Peyer's patch (tissue), 4 donors: ENCODE measurements at places on chromosomes 12 and 14. TPM values are rescaled to one million over a fixed set of nuclear protein-coding genes. Genes with fewer than 3 reads are reported as not detected.
A peak's percentile ranks its signal among the peaks of the same experiment; 100 is the strongest.

DNA sequence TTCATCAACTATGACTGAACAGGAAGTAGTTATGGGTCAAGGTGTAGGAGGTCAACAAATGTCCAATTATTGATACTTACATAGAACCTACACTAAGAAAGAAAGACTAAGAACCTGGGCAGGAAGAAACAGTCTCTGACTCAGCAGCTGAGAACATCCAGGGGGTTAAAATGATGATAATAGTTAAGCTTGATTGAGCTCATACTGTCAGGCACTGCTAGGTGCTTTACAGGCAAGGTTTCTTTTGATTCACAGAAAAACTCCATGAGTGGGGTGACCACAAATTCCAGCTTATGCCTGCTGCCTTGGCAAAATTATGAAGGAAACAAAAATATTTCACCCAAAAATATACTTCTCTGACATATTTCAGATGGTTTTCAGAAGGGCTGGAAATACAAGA lies 75.0 kb downstream of the ACADS start:
- no peaks in the 10 kb centered on the region for H3K36me3 ChIP-seq
- H3K27ac ChIP-seq, result no peak overlapping the region
- no peaks in the 10 kb centered on the region for H3K4me1 ChIP-seq
- H3K27me3 ChIP-seq, result no peaks in the 10 kb centered on the region
- no peak for DNase-seq

DNA sequence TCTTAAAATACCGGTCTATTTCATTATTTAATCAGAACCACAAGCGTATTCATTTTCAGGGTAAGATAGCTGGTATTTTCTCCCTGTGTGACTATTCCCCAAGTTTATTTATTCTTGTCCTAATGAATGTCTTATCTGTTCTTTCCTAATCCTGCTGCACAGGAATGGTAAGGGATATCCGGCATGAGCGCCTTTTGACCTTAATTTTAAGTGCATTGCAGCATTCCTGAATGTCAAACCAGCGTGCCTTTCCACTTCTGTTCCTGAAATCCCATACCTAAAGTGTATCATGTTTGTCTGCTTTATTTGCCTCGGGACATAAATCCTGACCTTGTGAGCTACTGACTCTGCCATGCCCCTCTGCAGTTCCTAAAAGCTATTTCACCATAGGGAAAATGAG lies 1713.2 kb upstream of the FLRT2 start:
- no peak for DNase-seq
- no peak overlapping the region for H3K27ac ChIP-seq

The HRK gene
- total RNA-seq, result not detected

- H3K4me1 ChIP-seq, result no peaks in the 10 kb centered on the region
- H3K27ac ChIP-seq, result no peak overlapping the region
- no peak overlapping the region for H3K4me3 ChIP-seq
- no peaks in the 10 kb centered on the region for H3K27me3 ChIP-seq
- no peaks in the 10 kb centered on the region for H3K36me3 ChIP-seq
- no peak for DNase-seq
These were observed 147.0 kb upstream of the FRMD6 start for GRCh38 chr14:51504669-51505068.

GRCh38 chr14:103316721-103317121 lies 17.3 kb upstream of the EIF5 start:
- peak; percentile 40 for DNase-seq
- H3K4me3 ChIP-seq, result no peak overlapping the region
- no peaks in the 10 kb centered on the region for H3K4me1 ChIP-seq
- H3K36me3 ChIP-seq, result no peaks in the 10 kb centered on the region

The DHH gene
- not detected for total RNA-seq

DNA sequence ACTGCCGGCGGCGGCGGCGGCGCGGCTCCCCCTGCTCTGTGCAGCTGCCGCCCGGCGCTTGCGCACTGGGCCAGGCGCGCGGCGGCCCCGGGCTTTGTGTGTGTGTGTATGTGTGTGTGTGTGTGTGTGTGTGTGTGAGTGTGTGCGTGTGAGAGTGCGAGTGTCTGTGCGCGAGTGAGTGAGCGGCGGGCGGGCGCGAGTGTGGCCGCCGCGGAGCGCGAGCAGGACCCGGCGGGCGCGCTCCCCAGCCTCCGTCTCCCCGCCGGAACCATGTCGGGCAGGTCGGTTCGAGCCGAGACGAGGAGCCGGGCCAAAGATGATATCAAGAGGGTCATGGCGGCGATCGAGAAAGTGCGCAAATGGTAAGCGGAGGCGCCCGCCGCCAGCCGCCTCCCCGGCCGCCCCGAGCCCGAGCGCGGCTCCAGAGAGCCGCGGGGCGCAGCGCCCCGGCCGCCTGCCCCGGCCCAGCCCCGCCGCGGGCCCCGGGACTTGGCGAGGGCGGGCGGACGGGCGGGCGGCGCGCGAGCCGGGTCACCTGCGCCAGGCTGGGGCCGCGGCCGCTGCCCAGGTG lies at the start of gene BCL7A:
BCL7A (plus strand) TSS at position 63 of the 571 bp plus-strand sequence; CDS start at position 271, 208 bp downstream.
- peak; percentile 67 for DNase-seq
- H3K4me3 ChIP-seq, result peak within 1 kb of the TSS; percentile 72
- peaks cover 24% of the 10 kb centered on the region for H3K4me1 ChIP-seq
- H3K27ac ChIP-seq, result peak within 1 kb of the TSS; percentile 77
- H3K27me3 ChIP-seq, result no peaks in the 10 kb centered on the region
- no peaks in the 10 kb centered on the region for H3K36me3 ChIP-seq

DNA sequence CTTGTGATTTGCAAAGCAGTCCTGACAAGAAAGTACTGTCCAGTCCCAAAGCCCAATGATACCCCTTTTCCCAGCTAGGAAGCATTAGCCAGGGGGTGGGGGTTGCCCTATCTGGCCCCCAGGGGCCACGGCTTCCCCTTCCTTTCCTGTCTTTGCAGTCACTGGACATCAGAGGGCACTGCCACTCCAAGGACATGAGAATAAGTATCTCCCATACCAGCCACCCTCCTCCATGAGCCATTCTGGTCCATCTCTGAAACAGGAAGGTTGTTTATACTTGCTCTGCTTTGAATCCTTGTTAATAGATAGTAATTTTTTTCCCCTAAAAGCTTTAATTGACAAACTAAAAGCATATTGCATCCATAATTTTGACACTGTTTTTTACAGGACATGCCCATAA lies 29.7 kb downstream of the RBM19 start:
- no peak overlapping the region for H3K27ac ChIP-seq
- DNase-seq, result no peak
- no peaks in the 10 kb centered on the region for H3K36me3 ChIP-seq
- no peaks in the 10 kb centered on the region for H3K4me1 ChIP-seq

The TGM1 gene
- total RNA-seq, result 6.0 TPM
